ENCODE measurements at places on chromosomes 11 and 22.

DNA sequence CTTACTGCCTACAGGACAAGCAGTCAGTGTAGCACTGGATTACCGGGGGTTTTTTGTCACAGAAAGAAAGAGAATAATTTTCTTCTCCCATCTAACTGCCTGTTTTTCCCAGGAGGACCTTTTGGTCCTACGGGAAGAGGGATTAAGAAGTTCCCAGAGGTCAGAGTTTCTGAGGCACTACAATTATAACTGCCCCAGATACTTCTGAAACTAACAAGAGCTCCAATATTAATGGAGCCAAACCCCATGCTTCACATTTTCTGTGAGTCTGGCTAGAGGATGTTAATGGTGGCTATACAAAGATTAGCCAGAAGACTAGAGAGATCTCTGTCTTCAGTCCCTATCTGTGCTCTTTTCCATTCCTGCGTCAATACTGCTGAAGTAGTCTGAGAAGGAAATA lies at the start of gene OR56A3:
Gene OR56A3, plus strand, starts transcription at position 301 of the 400 bp plus-strand sequence. CDS start 5,096 bp downstream, outside the sequence.
- no peak for DNase-seq

GRCh38 chr22:49775191-49775866 lies 52.3 kb downstream of the BRD1 start:
- no peak for DNase-seq

DNA sequence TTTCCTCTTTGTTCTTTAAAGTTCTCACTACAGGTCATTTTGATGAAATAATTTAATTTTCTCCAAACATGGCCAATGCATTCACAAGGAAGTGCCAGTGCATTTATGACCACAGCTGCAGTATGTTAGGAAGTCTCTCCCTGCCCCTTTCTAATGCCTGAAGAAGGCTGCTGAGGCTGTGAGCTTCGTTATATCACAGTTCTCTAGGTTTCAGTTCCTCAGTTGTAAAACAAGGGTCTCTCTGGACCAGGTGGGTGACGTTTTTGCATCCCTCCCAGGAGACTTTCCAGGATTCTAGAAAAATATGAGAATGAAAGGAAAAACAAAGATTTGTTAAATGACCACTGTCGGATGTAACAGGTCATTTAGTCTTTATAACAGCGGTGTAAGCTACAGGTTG lies 171.6 kb downstream of the LARGE1 start:
- DNase-seq = no peak

DNA sequence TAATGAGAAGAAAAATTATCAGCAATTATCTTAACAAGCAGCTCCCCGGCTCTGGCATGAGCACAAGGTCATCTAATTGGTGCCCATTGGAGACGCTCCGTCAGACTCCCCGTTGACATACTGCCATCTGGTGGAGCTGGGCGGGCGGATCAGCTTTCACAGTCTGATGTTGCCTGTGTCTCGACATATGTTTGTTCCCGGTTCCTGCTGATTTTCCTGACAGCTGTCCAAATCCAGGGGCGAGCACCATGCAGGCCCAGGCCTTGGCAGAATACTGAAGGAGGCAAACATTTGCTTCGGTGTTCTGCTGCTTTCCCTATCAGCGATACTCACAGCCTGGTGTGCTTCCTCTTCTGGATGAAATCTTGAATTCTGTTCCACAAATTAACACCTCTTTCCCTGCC lies 43.8 kb upstream of the BARX2 start:
- peak; percentile 57 for DNase-seq

GRCh38 chr11:123381817-123382554 lies 48.1 kb upstream of the GRAMD1B start:
- DNase-seq = no peak

GRCh38 chr11:2534134-2534956 lies 89.5 kb downstream of the KCNQ1 start:
- DNase-seq = no peak

DNA sequence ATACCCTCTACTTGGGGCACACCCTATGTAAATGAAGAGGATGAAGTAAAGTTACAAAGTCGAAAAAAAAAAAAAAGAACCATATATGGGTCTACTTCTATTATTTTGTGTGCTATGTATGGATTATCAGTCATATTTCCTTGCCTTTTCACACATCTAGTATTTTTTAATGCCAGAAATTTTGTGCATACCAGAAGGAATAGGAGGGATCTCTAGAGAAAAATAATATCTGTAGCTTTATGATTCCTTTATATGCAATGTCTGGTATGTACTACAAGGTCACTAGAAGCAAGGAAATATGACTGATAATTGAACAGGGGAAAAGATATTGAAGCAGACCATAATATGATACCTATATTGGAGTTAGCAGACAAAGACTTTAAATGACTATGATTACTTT lies 713.4 kb downstream of the OPCML start:
- no peak for DNase-seq

GRCh38 chr22:29720811-29721323 lies 1.1 kb downstream of the CABP7 start:
- DNase-seq = no peak

DNA sequence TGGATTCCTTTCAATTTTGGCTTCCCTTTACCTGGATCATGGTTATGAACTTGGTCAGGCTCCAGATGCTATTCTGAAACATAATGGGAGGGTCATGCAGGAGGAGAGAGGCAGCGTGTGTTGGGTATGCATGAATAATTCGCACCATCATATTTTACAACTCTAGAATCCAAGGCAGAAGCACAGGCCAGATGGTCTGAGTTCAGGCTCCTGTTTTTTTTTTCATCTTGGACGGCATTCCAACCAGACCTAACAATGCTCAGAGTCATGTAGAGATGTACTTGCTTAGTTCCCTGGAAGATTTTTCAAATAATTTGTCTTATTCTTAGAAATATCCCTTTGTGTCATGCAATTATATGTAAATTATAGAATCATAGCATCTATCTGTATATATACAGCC lies 393.5 kb downstream of the JRKL start:
- no peak for DNase-seq

DNA sequence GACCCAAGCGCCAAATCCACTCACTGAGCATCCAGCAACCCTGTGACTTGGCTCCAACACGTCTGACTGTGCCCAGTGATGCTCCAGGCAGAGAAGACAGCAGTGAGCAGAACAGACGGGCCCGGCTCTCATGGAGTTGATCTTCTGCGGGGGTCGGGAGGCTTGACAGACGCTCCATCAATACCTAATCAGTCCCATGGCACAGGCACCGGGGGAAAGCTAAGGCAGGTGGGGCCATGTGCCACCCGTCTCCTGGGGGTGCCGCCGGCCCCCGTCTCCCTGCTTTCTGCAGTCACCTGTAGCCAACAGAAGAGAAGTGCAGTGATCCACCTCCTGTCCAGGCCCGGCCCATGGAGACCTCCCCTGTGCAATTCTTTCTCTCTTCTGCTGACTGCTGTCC lies 47.5 kb downstream of the LINC01488 start:
- DNase-seq = no peak

- DNase-seq = no peak
These were observed 687.9 kb downstream of the NTM start for GRCh38 chr11:132058211-132058772.

GRCh38 chr11:101498891-101499290 lies 84.9 kb downstream of the TRPC6 start:
- no peak for DNase-seq

- no peak for DNase-seq
These were observed at the start of gene POU2AF1 for GRCh38 chr11:111378861-111379601. TSS of gene POU2AF1 (minus strand) at chr11:111379275. CDS start at chr11:111379177, 98 bp downstream.

- DNase-seq = no peak
These were observed 29.8 kb upstream of the DRD2 start for GRCh38 chr11:113505046-113505445.

DNA sequence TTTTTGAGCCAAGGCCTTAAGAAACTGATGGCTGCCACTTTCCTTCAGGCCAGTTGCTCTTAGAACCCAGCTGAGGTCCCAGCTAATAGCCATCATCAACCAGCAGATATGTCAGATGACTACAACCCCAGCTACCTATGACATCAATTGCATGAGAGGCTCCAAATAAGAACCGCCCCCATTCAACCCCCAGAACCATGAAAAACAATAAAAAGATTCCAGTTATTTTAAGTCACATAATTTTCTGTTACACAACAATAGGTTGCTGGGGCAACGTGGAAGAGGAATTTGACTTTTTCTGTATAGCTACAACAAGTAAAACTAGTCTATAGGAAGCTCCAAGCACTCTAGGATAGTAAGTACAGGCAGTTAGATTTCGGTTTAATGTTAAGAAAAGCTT lies 216.3 kb upstream of the MTNR1B start:
- no peak for DNase-seq

DNA sequence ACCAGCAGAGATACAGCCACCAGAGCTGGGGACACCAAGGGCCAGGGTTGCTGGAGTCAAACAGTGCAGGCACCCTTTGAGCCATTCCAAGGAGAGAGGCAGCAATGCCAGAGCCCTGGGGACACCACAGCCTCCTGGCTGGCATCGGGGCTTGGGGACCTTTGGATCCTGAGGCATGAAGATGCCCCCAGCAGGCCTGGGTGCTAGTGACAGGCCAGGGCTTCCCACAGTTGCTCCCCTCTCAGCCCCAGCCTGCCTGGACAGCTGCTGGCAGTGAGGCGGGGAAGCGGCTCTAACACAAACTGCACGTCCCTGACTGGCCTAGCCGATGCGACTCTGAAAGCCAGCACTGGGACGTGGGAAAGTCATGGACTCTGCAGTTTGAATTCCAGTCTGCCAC lies 2.7 kb downstream of the CD5 start:
- no peak for DNase-seq

GRCh38 chr11:119806064-119806915 lies 77.3 kb upstream of the NECTIN1 start:
- no peak for DNase-seq

GRCh38 chr11:18705651-18706281 lies 7.2 kb downstream of the TMEM86A start:
- no peak for DNase-seq

DNA sequence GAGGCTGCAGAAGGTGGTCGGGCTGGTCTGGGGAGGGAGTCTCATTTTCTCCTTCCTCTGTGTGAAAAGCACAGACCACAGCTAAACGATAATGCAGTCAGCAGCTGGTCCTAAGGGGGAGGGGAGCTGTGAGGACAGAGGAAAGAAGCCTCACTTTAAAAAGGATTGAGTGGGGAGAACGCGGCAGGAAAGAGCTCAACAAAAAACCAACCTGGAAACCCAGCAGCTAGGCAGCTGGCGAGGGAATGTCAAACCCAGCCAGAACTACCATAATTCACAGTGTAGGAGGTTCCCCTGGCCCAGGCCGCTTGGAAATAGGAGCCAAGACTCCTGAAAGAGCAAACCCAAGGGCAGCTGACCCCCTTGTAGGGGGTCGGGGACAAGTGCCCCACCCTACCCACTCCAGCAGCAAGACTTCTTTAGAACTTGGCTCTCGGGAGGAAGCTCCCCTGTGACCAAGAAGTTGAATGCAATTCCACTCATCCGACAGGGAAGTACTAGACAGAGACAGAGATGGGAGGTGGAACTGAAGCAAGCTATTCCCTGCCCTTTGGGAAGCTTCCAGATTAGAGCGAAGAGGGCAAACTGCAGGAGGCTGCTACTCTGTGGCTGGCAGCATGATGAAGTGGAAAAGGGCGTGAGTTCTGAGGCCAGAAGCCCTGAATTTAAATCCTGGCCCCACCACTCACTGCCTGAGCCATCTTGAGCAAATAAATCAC lies 16.5 kb upstream of the DGKZ start:
- no peak for DNase-seq

DNA sequence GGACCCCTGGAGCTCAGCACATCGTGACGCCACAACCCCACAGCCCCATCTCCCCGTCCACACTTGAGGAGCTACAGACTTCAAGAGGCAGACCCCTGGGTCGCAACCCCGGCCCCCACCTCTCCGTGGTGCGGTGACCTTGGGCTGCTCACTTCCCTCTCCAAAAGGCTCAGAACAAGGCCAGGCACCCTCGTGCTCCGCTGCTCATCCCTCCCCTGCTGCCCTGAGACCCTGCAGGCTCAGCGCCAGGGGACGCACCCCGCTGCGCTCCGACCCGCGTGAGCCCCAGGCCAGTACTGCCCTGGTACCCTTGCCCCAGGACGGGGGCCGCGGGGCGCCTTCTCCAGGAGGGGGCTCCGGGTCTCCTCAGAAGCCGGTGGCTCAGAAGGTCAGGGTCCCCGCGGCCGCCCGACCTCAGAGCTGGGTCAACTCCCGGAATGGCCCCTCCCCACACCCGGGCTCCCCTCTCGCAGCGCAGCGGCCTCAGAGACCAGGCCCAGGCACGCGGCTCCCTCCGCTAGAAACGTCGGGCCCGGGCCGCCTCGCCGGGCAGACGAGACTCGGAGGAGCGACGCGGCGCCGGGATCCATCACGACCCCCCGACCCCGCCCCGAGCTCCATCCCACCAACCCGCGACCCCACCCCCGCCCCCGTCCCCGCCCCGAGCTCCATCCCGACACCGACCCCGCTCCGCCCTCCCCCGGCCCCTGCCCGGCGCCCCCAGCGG lies 563 bp downstream of the GATD1 start:
- DNase-seq = no peak

GRCh38 chr22:43448048-43448447 lies 36.2 kb downstream of the MPPED1 start:
- DNase-seq = no peak

DNA sequence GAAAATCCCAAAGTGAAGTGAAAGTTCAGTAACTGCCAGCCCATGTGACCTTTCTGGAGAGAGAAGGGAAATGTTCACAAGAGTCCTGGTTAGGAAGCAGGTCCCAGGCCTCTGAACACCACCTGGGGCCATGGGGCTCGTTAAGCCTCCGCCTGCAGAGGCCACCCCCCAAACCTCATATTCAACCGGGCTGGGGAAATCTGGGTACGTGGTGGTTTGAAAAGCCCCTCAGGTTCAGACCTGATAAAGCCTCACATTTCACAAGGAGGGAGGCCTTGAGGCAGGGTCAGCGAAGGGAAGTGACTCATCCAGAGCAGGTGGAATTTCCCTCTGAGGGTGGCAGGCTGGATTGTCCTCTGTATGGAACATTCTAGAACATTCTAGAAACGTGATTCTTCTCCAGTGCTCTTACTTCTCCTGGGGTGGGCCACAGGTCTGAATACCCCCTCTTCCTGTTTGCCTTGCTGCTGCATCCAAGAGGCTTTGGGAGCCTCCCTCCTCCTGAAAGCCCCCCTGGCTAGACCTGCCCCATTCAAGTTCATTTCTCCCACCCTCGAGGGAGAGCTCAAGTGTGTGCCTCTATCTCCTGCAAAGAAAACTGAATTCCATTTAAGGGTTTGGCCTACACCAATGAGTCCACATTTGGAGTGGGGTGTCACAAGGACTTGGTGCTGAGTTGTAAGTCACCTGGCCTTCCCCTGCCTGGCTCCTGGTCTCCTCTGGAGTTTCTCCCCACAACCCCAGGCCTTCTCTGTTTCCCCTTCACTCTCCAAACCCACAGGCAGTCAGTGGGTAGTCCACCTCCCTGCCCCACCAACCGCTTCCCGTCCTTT lies 6.3 kb downstream of the FXYD2 start:
- DNase-seq = no peak
